Glomerular endothelial cell (primary cell): ENCODE measurements at places on chromosomes 12 and 14.

GRCh38 chr12:53825246-53826081, 73.7 kb upstream of the CISTR start:
- DNase-seq: no peak

DNA sequence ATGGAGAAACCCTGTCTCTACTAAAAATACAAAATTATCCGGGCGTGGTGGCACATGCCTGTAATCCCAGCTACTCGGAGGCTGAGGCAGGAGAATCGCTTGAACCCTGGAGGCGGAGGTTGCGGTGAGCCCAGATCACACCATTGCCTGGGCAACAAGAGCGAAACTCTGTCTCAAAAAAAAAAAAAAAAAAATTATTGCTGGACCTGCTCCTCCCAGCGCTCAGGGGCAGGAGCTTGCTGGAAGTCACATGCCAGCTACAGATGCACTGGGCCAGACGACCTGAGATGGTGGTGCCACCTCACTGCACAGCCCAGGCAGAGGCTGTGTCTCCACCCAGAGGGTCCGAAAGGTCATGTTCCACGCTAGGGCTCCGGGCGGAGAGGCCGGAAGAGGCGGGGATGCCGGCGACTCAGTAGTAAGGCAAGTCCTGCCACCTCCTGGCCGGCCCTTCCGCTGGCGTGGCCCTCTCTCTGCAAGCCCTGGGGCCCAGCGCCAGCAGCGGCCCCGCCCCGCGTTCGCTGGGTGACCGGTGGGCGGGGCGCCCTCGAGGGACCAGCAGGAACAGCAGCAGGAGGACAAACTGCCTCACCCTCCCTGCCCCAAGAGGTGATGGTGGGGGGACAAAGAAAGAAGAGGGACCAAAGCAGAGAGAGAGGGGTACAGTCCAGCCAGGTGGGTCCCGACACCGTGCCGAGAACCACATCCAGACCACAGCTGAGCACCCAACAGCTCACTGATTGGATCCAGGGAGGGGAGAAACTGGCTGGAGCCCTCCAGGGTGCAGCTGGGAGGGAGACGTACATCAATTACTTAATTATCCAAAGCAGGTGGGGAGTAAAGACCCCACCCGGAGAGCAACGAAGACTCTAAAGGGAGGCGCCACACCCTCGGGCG, 3.6 kb upstream of the RHOF start:
- DNase-seq: no peak

- DNase-seq: no peak
Observed at GRCh38 chr14:100187247-100187833, 27.9 kb upstream of the DEGS2 start.

GRCh38 chr12:100574187-100575074, 947 bp downstream of the GAS2L3 start:
- DNase-seq: no peak

GRCh38 chr12:38625306-38625705, 280.1 kb downstream of the CPNE8 start:
- no peak for DNase-seq

- no peak for DNase-seq
Observed at GRCh38 chr14:32494609-32495434, 165.7 kb downstream of the AKAP6 start.

DNA sequence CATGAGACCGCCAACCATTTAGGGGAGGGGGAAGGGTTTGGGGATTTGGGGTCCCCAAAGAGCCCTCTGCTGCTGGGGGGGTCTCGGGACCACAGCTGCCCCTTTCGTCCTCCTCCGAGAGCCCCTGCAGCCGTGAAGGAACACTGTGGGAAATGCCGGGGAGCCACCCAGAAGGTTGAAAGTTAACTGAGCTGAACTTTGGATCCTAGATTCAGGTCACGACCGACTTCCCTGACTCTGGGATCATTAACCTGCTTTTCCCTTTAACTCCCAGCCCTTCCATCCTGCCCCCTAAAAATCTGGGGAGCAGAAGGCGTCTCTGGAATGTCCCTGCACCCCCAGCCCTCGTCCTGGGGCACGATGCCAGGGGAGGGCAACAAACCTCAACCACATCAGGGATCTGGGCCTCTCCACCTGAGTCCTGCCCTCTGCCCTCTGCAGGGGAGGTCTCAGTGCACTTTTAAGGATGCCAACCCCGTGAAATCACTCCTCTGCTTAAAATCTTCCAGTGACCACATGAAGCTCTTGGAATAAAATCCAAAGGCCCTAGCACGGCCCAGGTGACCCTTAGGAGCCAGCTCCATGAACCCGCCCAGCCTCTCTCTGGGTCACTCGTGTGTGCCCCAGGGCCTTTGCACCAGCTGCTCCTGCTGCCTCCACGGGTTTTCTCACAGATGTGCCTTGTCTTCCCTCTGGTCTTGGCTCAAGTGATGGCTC, 95.0 kb downstream of the RFLNA start:
- no peak for DNase-seq

GRCh38 chr12:116026346-116026745, 251.1 kb downstream of the MED13L start:
- no peak for DNase-seq

- DNase-seq: no peak
Observed at GRCh38 chr12:31324116-31324844, 1.7 kb downstream of the SINHCAF start.

DNA sequence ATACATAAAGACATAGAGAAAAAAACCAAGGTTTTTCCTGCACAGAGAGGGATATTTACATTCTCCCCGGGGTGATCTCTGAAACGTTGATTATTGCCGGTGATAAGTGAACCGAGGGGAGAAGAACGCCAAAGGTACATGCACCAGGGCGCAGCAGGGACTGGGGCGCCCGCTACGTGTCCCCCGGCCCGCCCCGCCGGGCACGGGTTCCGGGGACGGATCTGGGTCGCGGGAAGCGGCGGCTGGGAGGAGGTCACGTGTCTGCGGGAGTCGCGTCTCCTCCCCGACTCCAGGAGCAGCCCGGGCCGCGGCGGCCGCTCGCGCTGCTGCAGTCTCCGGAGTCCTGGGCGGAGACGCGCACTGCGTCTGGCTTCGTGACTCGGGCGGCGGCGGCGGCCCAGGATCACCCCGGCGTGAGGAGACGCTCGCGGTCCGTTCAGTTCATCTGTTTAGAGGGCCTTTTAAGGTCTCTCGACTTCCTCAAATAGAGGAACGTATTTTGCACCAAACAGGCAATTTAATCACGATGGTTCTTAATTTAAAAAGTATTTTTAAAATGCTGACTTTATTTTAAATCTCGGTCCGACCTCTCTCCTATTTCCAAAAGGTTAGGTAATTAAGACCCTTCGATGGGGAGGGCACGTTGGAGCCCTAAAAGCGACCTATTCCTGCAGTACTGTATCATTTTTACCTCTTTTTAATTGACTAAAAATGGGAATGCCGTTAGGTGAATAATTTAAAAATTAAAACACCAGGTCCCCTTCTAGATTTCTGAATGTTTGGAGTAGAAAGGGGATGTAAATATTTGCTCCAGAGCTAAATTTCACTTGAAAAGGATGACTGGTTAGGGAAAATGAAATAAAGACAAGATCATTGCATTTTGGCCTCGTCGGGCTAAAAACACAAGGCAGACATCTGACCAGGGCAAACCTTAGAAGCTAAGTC, 1.8 kb upstream of the BHLHE41 start:
- no peak for DNase-seq

GRCh38 chr14:84767434-84767833, 762.5 kb upstream of the FLRT2 start:
- DNase-seq: no peak

GRCh38 chr14:74983343-74983742, 19.4 kb upstream of the EIF2B2 start:
- DNase-seq: no peak
